ENCODE measurements at places on chromosomes 4 and X. TPM values are rescaled to one million over a fixed set of nuclear protein-coding genes. Genes with fewer than 3 reads are reported as not detected.

The SOWAHB gene
- total RNA-seq = 21.1 TPM

The NALF2 gene
- 0.79 TPM for total RNA-seq

The H2BW2 gene
- total RNA-seq = not detected

The TMEM165 gene
- total RNA-seq = 75.8 TPM

The TDO2 gene
- not detected for total RNA-seq

The ADAMTS3 gene
- 0.13 TPM for total RNA-seq

The PDZD11 gene
- total RNA-seq = 18.7 TPM

The MMRN1 gene
- total RNA-seq = under 0.01 TPM

The WDR1 gene
- 290 TPM for total RNA-seq

The CFI gene
- total RNA-seq = not detected

The BBS12 gene
- total RNA-seq = 6.8 TPM
